ENCODE measurements at places on chromosomes 6 and 20. TPM values are rescaled to one million over a fixed set of nuclear protein-coding genes. Genes with fewer than 3 reads are reported as not detected.

GRCh38 chr6:9494864-9495263, 920.0 kb downstream of the TFAP2A start:
- peak; percentile 82 for DNase-seq

Gene NT5E
- 67.2 TPM for total RNA-seq

Gene PHACTR1
- total RNA-seq: 0.49 TPM

Gene FERMT1
- 8.8 TPM for total RNA-seq

Gene CASS4
- total RNA-seq: 0.49 TPM

Gene IP6K3
- total RNA-seq: not detected

GRCh38 chr6:106509420-106510089, 119.7 kb downstream of the RTN4IP1 start:
- DNase-seq: no peak

DNA sequence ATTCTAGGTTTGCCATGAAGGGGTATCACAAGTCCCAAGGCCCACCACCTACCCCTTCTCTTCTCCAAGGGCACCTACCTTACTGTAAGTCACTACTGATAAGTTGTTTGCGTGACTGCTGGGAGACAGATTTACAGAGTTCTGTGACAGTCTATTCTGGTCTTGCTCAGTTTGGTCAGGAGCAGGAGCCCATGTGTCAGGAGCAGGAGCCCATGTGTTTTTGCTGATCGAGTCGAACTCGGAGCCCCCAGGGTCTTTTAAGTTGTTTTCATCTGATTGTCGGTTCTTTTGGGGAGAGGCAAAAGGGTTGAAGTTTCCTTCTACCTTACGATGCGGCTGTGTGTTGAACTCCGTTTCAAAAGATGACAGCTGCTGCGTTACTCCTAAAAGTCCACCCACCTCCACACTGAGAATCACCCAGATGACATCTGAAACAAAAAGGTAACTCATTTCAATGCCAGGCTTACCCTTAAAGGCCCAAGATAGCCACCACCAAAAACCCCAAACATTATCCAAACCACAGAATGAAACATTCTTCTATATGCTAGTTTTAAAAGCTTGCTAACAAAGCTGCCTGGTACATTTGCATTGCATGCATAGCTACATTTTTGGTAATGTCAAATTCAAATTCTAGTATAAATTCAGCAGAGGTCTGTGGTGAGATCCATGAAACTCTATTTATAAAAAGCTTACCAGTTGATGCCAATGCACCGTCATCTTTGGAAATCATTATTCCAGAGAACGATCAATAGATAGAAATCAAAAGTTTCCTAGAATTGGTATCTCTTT, 50.5 kb upstream of the SPDEF start:
- no peak for DNase-seq

Gene AURKA
- total RNA-seq: 29.1 TPM

- no peak for DNase-seq
These were observed 60.0 kb downstream of the JARID2 start for GRCh38 chr6:15305909-15306308.

DNA sequence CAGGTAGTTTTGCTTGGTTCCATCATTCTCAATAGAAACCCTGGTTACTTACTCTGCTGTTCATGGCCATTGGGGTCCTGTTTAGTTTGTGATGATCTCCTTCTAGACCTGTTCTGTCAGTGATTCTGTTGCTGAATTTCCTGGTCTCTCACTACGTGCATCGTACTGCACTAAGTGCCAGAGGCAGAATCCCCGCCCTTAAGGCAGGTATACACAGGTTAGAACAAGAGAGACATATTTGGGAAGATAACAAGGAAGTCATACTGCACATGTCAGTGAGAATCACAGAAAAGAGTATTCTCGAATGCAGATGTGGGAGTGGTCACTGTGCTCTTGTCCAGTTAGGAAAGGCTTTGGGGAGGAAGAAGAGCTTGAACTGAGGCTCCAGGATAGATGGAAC, 148.1 kb upstream of the MYLIP start:
- DNase-seq: no peak

DNA sequence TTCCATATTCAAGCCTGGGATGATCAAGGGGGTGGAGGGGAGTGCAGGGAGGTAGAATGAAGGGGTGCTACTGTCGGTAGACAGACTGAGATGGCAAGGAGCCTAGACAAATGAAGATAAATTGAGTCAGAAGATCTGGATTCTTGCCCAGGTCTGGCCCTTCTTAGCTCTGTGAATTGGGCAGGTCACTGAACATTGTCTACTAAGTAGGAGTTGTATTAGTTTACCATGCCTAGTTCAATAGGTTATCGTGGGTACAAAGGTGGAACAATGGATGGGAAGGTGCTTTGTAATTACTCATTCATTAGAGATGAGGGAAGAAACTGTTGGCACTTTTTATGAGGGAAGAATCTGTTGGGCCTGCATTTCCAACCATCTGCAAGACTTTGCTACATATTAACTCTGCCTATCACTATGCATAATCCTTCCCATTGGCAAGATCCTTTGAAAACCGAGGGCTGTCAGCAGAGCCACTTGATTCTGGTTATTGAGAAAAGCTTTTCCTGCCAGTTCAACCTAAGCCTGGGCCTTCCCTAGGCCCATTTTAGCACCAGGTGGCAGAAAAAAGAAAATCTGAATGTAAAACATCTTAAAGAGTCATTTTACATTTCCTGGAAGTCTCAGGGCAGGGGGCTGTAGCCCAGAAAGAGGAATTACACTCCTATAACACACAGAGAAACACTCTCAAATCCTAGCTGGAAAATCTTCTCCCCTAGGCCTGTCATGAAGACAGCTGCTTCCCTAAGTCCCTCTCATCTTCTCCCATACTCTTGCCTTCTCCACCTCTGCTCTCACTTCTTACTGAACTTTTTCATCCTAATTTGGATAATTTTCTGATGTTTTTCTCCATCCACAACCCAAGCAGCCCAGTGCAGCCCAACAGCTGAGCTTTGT, 103.5 kb downstream of the CD24 start:
- peak; percentile 83 for DNase-seq

Gene OVOL2
- total RNA-seq: not detected

DNA sequence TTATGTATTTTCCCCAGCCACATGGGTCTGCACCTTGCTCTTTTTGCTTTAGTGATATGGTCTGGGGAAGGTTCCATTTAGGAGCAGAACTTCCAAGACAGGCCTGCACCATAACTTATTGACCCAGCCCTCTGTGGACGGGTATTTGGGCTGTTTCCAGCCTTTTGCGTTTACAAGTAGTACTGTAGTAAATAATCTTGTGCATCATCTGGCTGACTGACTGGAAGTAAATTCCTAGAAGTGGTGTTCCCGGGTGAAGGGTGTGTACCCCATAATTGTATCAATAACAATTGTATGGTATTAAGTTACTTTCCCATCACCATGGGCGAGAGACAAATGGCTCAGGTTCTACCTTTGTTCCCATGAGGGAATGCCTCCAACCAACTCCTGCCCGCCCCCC, 31.6 kb downstream of the SPDEF start:
- no peak for DNase-seq

Gene TRIM31
- total RNA-seq: not detected
